ENCODE measurements at places on chromosomes 16 and 17.

DNA sequence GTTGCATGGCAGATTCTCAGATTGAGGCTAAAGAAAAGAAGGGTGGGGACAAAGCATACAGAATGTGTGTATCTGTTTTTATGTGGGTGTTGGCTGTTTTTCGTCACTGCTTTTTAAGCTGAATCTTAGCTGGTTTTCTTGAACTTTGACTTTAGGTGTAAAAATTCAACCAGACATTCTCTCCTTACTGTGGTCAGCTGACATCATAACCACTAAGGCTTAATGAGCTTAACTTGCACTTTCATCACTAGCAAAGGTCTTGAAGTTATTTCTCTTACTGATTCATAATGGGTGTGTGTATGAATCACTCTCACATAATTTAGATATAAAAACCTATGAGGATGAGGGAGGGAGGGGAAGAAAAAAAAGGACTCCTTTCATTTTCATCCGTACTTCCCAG, 4.0 kb upstream of the CDC6 start:
- peak; percentile 66 for DNase-seq

GRCh38 chr17:42281571-42282096, 5.4 kb upstream of the STAT5B start:
- DNase-seq, result no peak

DNA sequence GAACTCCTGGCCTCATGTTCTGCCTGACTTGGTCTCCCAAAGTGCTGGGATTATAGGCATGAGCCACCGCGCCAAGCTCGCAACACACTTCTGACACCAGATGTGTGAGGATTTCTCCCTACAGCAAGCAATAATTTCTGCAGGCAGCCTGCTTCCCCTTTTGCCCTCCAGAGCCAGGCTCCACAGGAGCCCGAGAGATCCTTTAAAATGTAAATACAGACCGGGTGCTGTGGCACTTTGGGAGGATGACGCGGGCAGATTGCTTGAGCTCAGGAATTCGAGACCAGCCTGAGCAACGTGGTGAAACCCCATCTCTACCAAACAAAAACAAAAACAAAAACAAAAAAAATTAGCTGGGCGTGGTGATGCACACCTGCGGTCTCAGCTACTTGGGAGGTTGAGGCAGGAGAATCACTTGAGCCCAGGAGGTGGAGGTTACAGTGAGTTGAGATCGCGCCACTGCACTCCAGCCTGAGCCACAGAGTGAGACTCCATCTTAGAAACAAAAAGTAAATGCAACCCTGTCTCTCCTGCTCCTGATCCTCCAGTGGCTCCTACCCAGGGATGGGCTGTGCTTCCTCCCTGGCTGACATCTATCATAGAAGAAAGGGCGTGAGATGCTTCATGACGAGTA, 14.7 kb downstream of the C16orf96 start:
- no peak for DNase-seq

GRCh38 chr17:76672270-76672851, 28.8 kb upstream of the ST6GALNAC1 start:
- no peak for DNase-seq

- DNase-seq, result no peak
Measured at GRCh38 chr17:64354824-64355535, 35.7 kb downstream of the PECAM1 start.

DNA sequence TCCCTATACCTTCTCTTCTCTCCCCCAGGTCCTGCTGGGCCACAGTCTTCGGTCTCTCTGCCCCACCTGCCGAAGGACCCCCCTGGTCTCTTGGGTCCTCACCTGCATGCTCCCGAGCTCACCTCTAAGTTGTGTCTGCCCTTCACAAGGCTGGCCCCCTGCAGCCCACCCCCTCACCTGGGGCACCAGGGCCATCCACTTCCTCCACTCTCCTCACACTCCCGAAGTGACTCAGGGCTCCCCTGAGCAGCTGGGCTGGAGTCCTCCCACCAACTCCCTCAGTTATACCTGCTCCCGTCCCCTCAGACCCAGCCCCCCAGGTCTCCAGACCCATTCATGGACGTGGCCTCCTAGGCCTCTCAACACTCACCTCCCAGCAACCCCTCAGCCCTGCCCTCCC, 822.0 kb downstream of the KCNJ18 start:
- DNase-seq, result no peak

DNA sequence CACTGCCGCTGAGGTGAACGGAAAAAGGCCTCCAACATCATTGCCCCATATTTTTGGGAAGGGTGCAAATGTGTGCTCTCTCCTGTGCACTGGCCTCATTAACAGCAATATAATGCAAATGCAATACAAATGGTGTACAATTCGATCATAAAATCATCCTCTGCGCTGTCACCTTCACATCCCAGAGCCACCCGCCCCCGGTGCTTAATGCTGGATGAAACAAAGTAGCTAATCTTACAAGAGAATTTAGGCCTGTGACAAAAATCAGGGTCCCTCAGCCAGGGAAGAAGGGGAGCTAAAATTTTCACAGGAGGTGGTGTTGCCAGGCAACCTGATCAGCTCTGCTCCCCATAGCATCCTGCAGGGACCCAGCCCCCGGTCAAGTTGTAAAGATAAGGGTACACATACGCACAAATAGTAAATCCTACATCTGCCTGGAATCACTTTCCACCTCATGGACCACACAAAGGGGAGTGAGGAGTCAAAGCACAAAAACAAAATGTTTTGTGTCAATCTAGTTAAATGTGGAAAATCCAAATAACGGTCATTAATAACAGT, 3.0 kb downstream of the TBC1D16 start:
- DNase-seq, result no peak

- peak; percentile 30 for DNase-seq
Measured at GRCh38 chr16:5056352-5056751, 9.4 kb downstream of the C16orf89 start.

- no peak for DNase-seq
Measured at GRCh38 chr16:5577463-5577862, 479.9 kb upstream of the EEF2KMT start.

DNA sequence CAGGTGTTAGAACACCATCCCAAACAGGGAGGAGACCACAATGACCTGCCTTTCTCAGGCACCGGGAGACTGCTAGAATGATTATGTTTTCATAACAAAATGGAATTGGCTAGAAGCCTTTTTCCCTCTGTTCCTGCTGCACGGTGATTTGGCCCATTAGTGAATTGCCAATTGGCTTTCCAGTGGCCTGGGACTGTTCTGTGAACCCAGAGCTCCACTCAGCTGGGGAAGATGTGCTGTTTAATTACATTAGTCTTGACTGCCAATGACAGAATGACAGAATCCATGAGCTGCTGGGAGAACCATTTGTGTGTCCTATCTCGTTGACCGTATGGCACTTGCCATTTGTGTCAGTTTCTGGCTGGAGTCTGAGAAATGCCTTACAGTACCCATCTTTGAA, 242.9 kb downstream of the CDH11 start:
- DNase-seq, result no peak

GRCh38 chr16:67187175-67187890, 2.6 kb downstream of the EXOC3L1 start:
- DNase-seq, result no peak

DNA sequence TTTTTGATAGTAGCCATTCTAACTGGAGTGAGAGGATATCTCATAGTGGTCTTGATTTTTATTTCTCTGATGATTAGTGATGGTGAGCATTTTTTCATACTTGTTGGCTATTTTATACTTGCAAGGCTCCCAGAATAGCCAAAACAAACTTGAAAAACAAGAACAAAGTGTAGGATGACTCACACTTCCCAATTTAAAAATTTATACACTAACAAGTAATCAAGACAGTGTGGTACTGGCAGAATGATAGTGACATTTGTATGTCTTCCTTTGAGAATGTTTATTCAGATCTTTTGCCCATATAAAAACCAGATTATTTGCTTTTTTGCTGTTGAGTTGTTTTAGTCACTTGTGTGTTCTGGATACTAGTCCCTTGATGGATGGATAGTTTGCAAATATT, 17.8 kb downstream of the SPECC1 start:
- DNase-seq, result no peak

DNA sequence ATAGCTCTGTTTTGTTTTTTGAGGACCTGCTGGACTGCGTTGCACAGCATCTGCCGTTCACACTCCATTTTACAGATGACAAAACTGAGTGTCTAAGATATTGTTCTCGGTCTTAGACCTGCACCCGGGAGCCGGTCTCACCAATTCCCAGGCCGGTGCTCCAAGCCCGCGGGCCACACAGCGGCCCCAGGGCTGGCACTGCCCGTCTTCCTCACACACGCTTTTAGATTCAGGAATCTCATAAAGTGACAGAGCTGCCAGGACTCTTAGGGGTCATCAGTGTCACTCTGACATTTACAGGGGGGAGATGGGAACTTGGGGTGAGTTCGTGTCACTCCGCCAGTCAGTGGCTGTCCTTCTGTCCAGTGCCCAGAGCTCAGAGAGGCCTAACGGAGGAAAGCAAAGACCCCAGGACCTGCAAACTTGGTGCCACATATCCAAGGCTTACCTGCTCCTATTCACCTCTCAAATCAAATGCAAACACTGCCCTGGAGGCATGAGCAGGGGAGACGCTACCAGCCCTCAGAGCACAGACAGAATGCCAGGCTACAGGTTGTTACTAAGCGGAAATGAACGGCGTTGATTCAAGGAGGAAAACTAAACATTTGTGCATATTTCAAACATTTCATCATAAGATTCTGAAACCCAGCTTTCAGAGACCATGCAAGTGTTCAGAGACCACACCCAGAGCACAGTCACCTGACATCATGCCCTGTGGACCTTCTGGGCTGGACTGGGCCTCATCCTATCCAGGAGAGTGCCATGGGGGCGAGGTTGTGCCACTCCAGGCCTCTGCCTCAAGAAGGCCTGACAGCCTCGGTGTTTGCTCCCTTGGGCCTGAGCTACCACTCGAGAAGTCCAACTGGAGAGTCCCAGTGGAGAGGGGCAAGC, 29.5 kb downstream of the TNFRSF13B start:
- DNase-seq, result no peak

DNA sequence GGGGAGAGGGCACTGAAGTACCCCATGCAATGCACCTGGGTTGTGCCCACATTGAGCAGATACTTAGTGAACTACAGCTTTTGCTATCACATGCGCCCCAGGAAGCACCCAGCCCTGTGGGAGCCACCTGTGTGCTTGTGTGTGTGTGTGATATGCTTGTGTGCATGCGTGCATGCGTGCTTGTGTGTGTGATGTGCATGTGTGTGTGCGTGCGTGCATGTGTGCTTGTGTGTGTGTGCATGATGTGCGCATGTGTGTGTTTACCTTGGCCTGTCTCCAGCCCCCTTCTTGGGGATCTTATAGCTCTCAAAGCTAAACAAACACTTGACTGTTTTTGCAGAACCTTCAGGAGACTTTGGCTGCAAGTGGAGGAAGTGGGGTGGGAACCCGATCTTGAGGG, 841 bp downstream of the C16orf89 start:
- DNase-seq, result no peak

- no peak for DNase-seq
Measured at GRCh38 chr17:4636474-4637100, 4.9 kb downstream of the ALOX15 start.

DNA sequence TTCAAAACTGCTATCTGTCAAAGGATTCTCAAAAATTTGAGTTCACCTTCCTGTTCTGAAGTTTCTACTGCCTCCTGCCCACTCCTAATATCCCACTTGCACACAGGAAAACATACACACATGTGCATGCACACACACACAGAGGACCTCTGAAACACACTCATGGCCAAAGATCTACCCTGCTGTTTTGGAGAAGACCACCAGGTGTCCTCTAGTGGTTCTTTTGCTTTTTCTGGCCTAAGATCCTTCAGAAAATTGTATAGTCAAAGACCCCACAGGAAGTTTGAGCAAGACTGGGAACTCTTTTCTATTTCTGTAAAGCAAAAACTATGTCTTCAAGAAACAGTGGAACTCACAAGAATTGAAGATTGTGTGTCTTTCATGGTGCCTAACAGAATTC, 90.2 kb downstream of the CDH8 start:
- DNase-seq, result no peak

DNA sequence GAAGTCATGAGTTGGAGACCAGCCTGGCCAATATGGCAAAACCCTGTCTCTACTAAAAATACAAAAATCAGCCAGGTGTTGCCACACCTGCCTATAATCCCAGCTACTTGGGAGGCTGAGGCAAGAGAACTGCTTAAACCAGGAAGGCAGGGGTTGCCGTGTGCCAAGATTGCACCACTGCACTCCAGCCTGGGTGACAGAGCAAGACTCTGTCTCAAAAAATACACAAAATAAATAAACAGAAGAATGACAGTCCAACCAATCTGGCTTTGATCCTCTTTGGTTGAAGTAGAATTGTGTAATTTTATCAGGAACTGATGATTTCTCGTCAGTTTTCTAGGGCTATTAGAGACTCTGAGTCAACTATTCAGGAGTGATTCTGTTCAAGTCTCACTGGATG, 79.4 kb downstream of the SLC5A11 start:
- DNase-seq, result no peak

DNA sequence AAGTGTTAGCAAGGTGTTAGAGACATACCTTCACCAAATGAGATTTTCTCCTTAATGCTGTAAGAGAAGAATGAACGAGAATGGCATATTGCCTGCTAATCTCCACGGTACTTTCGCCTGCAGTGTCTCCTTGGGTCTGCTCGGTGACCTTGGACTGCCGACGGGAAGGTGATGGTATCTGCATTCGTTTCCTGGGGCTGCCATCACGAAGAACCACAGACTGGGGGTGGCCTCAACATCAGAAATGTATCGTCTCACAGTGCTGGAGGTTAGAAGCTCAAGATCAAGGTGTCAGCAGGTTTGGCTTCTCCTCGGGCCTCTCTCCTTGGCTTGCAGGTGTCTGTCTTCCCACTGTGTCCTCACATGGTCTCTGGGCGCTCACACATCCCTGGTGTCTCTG, 86.3 kb upstream of the TNRC6C start:
- no peak for DNase-seq

GRCh38 chr16:86640265-86640843, 62.0 kb downstream of the FOXL1 start:
- DNase-seq, result no peak

DNA sequence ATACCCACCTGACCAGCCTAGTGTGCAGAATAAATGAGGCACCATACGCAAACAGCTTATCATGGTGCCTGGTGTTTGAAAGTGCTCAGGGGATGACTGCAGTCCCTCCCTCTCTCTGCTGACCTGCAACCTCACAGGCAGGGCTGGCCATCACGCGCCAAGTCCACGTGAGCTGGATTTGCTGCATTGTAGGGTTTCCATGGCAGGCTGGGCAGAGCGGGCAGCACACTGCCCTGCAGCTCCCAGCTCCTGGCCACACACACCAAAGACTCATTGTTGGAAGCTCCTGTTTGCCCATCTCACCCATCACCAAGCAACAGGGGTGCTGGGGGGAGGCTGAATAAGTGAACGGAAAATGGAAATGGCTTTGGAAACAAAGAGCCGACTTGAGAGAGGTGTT, 81.8 kb downstream of the IRX3 start:
- no peak for DNase-seq

DNA sequence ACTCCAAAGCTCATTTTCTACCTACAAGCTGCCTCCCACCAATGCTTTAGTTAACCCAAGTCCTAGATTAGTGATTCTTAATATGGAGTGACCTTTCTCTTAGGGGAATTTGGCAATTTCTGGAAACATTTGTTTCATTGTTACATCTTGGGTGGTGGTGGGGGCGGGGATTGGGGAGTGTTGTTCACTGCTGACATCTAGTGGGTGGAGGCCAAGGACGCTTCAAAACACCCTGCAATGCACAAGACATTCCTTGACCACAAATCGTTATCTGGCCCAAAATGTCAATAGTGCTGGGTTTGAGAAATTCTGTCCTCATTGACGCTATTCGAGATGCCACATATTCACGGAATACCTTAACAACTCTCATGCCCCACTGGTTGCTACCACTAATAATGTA, 282.9 kb downstream of the RBFOX1 start:
- no peak for DNase-seq
